GM12878 (cell line): ENCODE measurements at places on chromosomes 1 and 21.

- no peaks in the 10 kb centered on the region for H3K4me1 ChIP-seq
- H3K36me3 ChIP-seq = no peaks in the 10 kb centered on the region
- H3K4me3 ChIP-seq = no peak overlapping the region
- no peak for DNase-seq
These were observed 29.4 kb downstream of the BARHL2 start for GRCh38 chr1:90687747-90688146.

GRCh38 chr1:206802401-206802800 is 30.1 kb upstream of the IL10 start:
- no peaks in the 10 kb centered on the region for H3K36me3 ChIP-seq
- DNase-seq = no peak
- H3K4me3 ChIP-seq = no peak overlapping the region

- DNase-seq = no peak
- no peaks in the 10 kb centered on the region for H3K36me3 ChIP-seq
- no peaks in the 10 kb centered on the region for H3K27me3 ChIP-seq
- no peak overlapping the region for H3K4me3 ChIP-seq
These were observed 41.1 kb downstream of the IL6R start for GRCh38 chr1:154446292-154446691.

DNA sequence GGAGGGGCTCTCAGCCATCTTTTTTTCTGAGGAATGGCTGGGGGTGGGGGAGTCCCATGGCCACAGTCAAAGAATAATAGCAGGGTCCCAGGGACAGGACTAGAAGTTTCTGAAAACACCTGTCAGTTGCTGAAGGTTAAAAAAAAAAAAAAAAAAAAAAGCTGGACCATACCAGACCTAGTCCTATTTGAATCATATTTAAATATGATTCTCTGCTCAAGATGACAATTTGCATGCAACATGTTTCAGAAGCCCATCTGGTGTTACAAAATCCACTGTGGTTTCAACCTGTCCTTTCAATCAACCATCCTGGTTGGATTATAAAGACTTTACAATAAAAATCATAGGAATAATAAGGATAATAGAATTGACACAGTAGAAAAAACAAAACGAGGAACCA is 153.7 kb downstream of the TENT5C start:
- H3K4me1 ChIP-seq = no peaks in the 10 kb centered on the region; the same call in none of the 2 replicates
- DNase-seq = no peak
- H3K36me3 ChIP-seq = no peaks in the 10 kb centered on the region
- no peak overlapping the region for H3K27ac ChIP-seq
- H3K27me3 ChIP-seq = peaks cover 2% of the 10 kb centered on the region; the same call in 1 of the 2 replicates
- H3K4me3 ChIP-seq = no peak overlapping the region

GRCh38 chr1:82377201-82377884 is 576.6 kb downstream of the ADGRL2 start:
- no peaks in the 10 kb centered on the region for H3K36me3 ChIP-seq
- no peaks in the 10 kb centered on the region for H3K27me3 ChIP-seq
- no peak for DNase-seq
- no peaks in the 10 kb centered on the region for H3K4me1 ChIP-seq
- no peak overlapping the region for H3K4me3 ChIP-seq

GRCh38 chr1:154406886-154407197 is 1.7 kb downstream of the IL6R start:
- peak overlapping the region; percentile 83 for H3K27ac ChIP-seq
- no peak for DNase-seq
- peaks cover 83% of the 10 kb centered on the region for H3K4me1 ChIP-seq
- no peaks in the 10 kb centered on the region for H3K36me3 ChIP-seq
- peak overlapping the region; percentile 75; the same call in 1 of the 2 replicates for H3K4me3 ChIP-seq

DNA sequence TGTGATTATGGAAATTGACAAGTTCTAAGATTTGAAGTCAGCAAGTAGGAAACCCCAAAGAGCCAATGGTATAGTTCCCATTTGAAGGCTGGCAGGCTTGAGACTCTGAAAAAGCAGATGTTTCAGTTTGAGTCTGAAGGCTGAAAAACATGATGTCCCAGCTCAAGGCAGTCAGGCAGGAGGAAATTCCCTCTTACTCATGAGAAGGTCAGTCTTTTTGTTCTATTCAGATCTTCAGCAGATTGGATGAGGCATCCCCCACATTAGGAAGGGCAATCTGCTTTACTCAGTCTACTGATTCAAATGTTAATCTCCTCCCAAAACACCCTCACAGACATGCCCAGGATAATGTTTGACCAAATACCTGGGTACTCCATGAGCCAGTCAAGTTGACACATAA is 372.5 kb upstream of the ST6GALNAC5 start:
- H3K27ac ChIP-seq = no peak overlapping the region
- DNase-seq = peak; percentile 45
- no peaks in the 10 kb centered on the region for H3K36me3 ChIP-seq
- H3K4me1 ChIP-seq = no peaks in the 10 kb centered on the region
- H3K27me3 ChIP-seq = no peaks in the 10 kb centered on the region

- no peak overlapping the region for H3K4me3 ChIP-seq
- H3K27ac ChIP-seq = no peak overlapping the region
- H3K4me1 ChIP-seq = no peaks in the 10 kb centered on the region
These were observed 24.1 kb upstream of the LBR start for GRCh38 chr1:225451840-225452515.

GRCh38 chr1:10967090-10967489 is 45.4 kb upstream of the TARDBP start:
- H3K4me3 ChIP-seq = no peak overlapping the region
- H3K27me3 ChIP-seq = no peaks in the 10 kb centered on the region
- H3K27ac ChIP-seq = 0 out of 2 replicates have a peak overlapping the region, but pooled peaks have one; percentile 25
- H3K4me1 ChIP-seq = peaks cover 62% of the 10 kb centered on the region

- no peaks in the 10 kb centered on the region for H3K4me1 ChIP-seq
- H3K4me3 ChIP-seq = no peak overlapping the region
- peaks cover 5% of the 10 kb centered on the region for H3K27me3 ChIP-seq
- no peaks in the 10 kb centered on the region for H3K36me3 ChIP-seq
- H3K27ac ChIP-seq = no peak overlapping the region
- no peak for DNase-seq
These were observed 11.9 kb upstream of the COL18A1 start for GRCh38 chr21:45393021-45393420.

DNA sequence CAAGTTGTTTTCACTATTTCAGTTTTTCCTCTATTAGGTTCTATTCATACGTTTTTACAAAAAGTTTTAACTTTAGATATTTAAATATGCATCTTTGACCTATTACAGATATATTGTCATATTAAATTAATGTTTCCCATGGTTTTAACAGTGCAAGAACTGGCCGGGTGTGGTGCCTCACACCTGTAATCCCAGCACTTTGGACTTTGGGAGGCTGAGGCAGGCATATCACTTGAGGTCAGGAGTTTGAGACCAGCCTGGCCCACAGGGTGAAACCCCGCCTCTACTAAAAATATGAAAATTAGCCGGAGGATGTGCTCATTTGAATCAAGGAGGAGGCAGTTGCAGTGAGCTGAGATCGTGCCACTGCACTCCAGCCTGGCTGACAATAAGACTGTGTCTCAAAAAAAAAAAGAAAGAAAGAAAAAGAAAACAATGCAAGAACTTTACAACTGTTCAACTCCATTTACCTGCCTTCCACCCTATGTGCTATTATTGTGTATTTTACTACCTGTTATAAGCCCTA is 19.8 kb upstream of the TINAGL1 start:
- no peaks in the 10 kb centered on the region for H3K27me3 ChIP-seq
- no peaks in the 10 kb centered on the region for H3K36me3 ChIP-seq
- no peak overlapping the region for H3K4me3 ChIP-seq
- no peaks in the 10 kb centered on the region for H3K4me1 ChIP-seq
- H3K27ac ChIP-seq = no peak overlapping the region

- H3K27ac ChIP-seq = no peak overlapping the region
- DNase-seq = peak; percentile 3
- no peaks in the 10 kb centered on the region for H3K36me3 ChIP-seq
- 0 out of 2 replicates have a peak, but pooled peaks cover 3% of the 10 kb centered on the region for H3K27me3 ChIP-seq
These were observed 285.3 kb downstream of the CAMTA1 start for GRCh38 chr1:7070389-7071029.

DNA sequence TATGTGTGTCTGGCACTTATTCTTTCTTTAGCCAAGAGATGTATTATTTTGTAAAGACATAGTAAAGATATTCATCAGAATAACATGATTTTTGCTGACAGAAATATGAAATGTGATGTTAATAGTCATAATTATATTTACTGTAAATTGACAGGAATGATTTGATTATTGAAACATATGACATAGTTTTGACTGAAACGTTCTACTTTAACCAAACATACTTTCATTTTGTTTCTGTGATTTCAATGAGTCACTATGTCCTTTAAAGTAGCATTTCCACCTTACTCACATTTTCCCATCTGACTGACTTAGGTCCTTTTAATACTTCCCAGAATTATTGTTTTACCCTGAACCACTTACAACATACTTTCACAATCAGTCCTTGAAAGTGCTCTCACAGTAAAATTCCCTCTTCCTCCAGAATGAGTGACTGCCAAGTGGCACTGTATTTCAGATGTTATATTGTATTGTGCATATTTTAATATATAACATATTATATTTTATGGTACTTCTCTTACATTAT is 437.9 kb downstream of the NCAM2 start:
- no peaks in the 10 kb centered on the region for H3K27me3 ChIP-seq

DNA sequence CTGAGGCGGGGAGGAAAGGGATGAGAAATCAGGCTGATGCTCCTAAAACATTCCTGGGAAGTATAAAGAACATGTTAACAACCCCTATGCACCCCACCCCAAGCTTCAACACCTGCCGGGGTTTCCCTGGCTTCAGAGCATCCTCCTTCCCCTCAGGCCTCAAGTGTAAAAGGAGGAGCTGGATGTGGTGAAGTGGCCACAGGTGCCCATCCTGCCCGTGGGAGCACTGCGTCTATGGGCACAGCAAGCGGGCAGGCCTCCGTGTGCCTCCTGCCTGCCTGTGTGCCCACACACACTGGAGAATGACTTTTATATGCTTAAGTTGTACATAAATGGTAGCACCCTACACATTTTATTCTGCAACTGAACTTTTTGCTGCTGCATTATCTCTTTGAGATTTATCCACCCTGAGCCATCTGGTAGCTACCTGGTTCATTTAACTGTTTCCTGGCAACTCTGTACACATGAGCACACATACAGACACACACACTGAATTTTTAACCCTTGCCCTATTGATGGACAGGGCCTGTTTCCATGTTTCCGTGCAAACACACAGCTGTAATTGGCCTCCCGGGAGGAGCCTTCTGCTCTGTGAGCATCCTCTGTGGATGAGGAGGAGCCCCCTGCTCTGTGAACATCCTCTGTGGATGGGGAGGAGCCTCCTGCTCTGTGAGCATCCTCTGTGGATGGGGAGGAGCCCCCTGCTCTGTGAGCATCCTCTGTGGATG is 13.4 kb upstream of the FTCD start:
- no peak for DNase-seq
- H3K36me3 ChIP-seq = no peaks in the 10 kb centered on the region
- H3K27me3 ChIP-seq = no peaks in the 10 kb centered on the region
- H3K4me1 ChIP-seq = no peaks in the 10 kb centered on the region; the same call in 1 of the 2 replicates
- H3K4me3 ChIP-seq = no peak overlapping the region
- H3K27ac ChIP-seq = no peak overlapping the region

- peaks cover 36% of the 10 kb centered on the region for H3K4me1 ChIP-seq
- no peak overlapping the region for H3K27ac ChIP-seq
- H3K27me3 ChIP-seq = no peaks in the 10 kb centered on the region
- H3K36me3 ChIP-seq = no peaks in the 10 kb centered on the region
These were observed 6.7 kb downstream of the CAP1 start for GRCh38 chr1:40047276-40047675.

- no peak overlapping the region for H3K27ac ChIP-seq
- peak; percentile 13 for DNase-seq
- H3K4me1 ChIP-seq = peaks cover 9% of the 10 kb centered on the region
These were observed 1.1 kb upstream of the TTC39A start for GRCh38 chr1:51331206-51332100.

- H3K27ac ChIP-seq = no peak overlapping the region
- no peak overlapping the region for H3K4me3 ChIP-seq
- no peaks in the 10 kb centered on the region for H3K4me1 ChIP-seq
- no peak for DNase-seq
- no peaks in the 10 kb centered on the region for H3K36me3 ChIP-seq
These were observed 200.4 kb downstream of the FOXD2 start for GRCh38 chr1:47638240-47638639.

DNA sequence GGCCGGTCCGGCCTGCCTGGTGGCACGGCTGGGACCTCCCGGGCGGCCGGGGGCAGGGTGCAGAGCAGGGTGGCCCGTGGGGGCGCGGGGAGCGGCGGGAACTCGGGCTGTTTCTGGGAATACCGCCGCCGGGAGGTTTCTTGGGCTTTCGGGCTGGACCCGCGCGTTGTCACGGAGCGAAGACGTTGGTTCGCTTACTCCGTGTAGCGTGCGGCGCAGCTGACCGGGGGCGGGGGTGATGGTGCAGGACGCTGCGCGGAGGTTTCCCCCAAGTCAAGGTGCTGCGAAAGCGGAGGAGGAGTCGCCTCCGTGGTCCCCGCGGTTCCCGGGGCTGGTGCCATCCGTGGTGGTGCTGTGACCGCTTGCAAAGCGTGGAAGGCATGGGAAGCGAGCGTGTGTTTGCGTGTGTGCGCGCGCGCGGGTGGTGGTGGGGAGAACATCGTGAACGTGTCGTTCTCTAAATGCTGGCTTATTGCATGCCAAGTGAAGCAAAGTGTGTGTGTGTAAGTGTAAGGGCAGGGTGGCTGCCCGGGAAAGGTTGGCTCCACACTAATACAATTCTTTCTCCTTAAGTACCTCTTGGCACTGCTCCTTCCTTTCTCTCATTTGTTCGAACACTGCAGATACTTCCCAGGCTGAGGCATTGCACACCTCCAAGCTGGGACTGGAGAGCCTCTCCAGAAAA is 1.1 kb downstream of the RYR2 start:
- no peak for DNase-seq
- H3K4me1 ChIP-seq = no peaks in the 10 kb centered on the region
- peaks cover 10% of the 10 kb centered on the region for H3K27me3 ChIP-seq
- H3K4me3 ChIP-seq = no peak overlapping the region

- no peaks in the 10 kb centered on the region for H3K4me1 ChIP-seq
- no peaks in the 10 kb centered on the region for H3K27me3 ChIP-seq
- no peak overlapping the region for H3K27ac ChIP-seq
- DNase-seq = no peak
- no peaks in the 10 kb centered on the region for H3K36me3 ChIP-seq
- no peak overlapping the region for H3K4me3 ChIP-seq
These were observed 969.5 kb upstream of the B3GALT2 start for GRCh38 chr1:194155962-194156361.

DNA sequence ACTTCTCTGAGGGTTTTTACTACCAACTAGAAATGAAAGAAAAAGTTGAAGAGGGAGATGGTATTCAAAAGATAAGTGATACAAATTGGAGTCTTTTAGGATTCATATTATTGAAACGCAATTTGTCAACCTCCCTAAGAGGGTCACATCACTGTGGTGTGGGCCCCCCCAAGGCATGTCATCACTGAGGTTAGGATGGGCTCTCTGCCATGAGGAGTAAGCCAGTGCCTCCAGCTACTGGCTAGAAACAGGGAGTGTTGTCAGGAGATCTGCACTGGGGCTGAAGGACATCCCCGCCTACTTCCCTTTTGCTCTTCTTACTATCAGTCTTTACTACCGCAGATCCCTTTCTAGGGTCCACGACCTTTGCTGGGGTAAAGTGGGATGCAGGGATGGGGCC is 25.9 kb downstream of the ITSN1 start:
- no peaks in the 10 kb centered on the region for H3K27me3 ChIP-seq
- no peaks in the 10 kb centered on the region for H3K36me3 ChIP-seq
- no peak overlapping the region for H3K4me3 ChIP-seq
- H3K27ac ChIP-seq = no peak overlapping the region

GRCh38 chr1:40651138-40651857 is 14.2 kb downstream of the RIMS3 start:
- no peaks in the 10 kb centered on the region for H3K36me3 ChIP-seq
- H3K4me1 ChIP-seq = no peaks in the 10 kb centered on the region
- no peak overlapping the region for H3K4me3 ChIP-seq
